Astrocyte of the spinal cord (primary cell): ENCODE measurements at places on chromosomes 5 and 9.

GRCh38 chr5:9877488-9877887, 247.3 kb upstream of the TAS2R1 start:
- DNase-seq, result no peak

GRCh38 chr9:22913026-22913425, 466.4 kb downstream of the DMRTA1 start:
- DNase-seq, result no peak

GRCh38 chr5:105632043-105632442, 2038.7 kb downstream of the EFNA5 start:
- no peak for DNase-seq

- no peak for DNase-seq
These were observed 6.7 kb downstream of the CCDC187 start for GRCh38 chr9:136297016-136297691.

DNA sequence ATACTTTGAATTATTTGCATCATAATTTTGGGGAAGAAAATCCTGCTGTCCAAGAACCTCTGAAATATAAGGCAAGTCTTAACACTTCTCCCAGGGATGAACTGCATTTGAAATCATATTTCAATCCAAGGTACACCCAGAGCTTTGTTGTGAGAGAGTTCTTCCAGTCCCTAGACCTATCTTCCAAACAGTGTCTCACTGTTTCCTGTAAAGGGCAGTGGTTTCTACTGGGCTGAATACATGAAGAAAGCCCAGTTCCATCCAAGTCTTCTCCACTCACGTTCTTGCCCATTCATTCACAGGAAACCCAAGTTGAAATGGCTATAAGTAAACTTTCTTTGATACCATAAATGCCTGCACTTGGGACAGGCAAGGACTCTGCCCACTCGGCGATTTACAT, 108.3 kb upstream of the LHFPL2 start:
- DNase-seq, result no peak

DNA sequence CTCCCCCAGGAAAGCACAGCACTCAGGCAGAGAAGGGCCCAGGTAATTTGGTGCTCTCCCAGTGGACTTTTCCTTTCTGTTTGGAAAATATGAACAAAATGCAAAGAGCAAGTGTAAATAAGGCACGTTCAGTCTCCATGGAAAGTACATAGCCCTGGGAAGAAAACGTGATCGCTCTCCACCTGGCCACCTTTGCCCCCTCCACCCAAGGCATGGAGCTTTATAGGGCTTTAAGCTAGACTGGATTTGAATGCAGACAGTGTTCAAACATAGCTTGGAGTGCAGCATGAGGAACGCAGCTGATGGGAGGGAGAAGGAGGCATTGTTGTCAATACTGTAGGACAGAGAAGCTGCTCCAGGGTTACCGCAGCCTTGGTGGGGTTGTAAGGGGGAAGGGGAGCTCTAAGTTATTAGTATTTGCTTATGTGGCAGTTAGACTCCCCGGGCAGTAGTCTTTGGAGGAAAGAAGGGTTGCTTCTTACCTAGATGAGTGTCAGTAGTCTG, 500.2 kb downstream of the SPOCK1 start:
- no peak for DNase-seq

GRCh38 chr9:90112788-90113187, 508.0 kb downstream of the GADD45G start:
- no peak for DNase-seq

DNA sequence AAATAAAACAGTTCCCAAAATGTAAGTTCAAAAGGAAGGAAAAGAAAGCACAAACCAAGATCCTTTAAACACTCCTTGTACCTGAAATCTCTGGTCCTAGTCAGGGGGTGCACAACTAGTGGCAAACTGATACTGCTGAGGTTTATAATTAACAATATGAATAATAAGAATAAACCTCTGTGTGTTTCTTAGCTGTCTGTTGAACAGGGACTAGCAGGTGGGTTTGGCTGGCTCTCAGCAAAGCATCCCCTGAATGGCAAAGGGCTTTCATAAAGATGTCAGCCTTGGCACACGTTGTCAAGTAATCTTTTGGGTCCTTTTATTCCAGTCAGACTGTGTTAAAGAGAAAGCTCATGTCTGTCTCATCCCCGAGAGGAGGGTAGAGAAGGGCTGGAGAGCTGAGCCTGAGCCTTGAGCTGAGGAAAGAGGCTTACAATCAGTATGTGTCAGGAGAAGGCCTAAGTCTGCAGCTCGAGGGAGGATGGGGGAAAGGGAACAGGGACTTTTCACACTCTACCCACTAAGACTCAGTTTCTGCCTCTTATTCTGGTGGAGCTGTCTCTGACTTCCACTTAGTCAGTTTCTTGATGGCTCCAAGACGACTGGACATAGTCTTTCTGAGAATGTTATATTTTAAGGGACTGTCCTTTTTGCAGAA, 123.0 kb downstream of the GALNT10 start:
- DNase-seq, result no peak

GRCh38 chr9:132485393-132485792, 75.4 kb downstream of the CFAP77 start:
- no peak for DNase-seq
